ENCODE measurements at places on chromosomes 4 and X. TPM values are rescaled to one million over a fixed set of nuclear protein-coding genes. Genes with fewer than 3 reads are reported as not detected.

The CSTF2 gene
- 26.0 TPM for polyA plus RNA-seq

The CXCL13 gene
- 0.44 TPM for polyA plus RNA-seq

GRCh38 chr4:15270201-15270600, 157.6 kb upstream of the C1QTNF7 start:
- no peak for DNase-seq

The AVPR2 gene
- polyA plus RNA-seq: 1.7 TPM

- DNase-seq: no peak
Measured at GRCh38 chrX:132146456-132146855, 18.6 kb upstream of the FRMD7 start.

The YTHDC1 gene
- 175 TPM for polyA plus RNA-seq

- no peak for DNase-seq
Measured at GRCh38 chr4:16764622-16765021, 133.8 kb downstream of the LDB2 start.

DNA sequence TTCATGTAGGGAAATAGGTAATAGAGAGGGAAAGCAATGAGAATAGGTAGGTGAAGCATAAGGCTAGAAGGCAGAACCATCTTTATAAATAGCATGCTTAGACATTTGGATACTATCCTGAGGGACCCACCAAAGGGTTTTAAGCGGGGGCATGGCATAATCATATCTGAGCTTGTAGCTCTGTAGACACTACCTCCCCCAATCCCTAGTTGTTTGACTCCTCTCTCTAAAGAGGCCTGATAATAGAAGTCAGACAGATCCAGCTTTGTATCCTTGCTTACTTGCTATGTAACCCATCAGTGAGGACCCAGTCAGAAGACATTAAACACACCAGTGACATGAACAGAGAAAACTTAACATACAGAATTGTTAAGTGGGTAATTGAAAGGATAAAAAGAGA, 58.7 kb downstream of the SCFD2 start:
- no peak for DNase-seq

- no peak for DNase-seq
Measured at GRCh38 chr4:48493452-48494100, 3.5 kb downstream of the ZAR1 start.

- no peak for DNase-seq
Measured at GRCh38 chr4:100466501-100466900, 51.3 kb downstream of the EMCN start.

The KIAA0232 gene
- polyA plus RNA-seq: 43.9 TPM

DNA sequence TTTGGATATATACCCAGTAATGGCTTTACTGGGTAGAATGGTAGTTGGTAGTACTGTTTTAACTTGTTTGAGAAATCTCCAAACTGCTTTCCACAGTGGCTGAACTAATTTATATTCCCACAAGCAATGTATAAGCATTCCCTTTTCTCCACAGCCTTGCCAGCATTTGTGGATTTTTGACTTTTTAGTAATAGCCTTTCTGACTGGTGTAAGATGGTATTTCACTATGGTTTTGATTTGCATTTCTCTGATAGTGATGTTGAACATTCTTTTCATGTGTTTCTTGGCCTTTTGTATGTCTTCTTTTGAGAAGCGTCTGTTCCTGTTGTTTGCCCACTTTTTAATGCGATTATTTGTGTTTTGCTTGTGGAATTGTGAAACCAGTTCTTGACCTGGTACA, 290.5 kb downstream of the BMPR1B start:
- no peak for DNase-seq

The LRIT3 gene
- 0.37 TPM for polyA plus RNA-seq

GRCh38 chrX:56231537-56232090, 542 bp upstream of the KLF8 start:
- DNase-seq: no peak

DNA sequence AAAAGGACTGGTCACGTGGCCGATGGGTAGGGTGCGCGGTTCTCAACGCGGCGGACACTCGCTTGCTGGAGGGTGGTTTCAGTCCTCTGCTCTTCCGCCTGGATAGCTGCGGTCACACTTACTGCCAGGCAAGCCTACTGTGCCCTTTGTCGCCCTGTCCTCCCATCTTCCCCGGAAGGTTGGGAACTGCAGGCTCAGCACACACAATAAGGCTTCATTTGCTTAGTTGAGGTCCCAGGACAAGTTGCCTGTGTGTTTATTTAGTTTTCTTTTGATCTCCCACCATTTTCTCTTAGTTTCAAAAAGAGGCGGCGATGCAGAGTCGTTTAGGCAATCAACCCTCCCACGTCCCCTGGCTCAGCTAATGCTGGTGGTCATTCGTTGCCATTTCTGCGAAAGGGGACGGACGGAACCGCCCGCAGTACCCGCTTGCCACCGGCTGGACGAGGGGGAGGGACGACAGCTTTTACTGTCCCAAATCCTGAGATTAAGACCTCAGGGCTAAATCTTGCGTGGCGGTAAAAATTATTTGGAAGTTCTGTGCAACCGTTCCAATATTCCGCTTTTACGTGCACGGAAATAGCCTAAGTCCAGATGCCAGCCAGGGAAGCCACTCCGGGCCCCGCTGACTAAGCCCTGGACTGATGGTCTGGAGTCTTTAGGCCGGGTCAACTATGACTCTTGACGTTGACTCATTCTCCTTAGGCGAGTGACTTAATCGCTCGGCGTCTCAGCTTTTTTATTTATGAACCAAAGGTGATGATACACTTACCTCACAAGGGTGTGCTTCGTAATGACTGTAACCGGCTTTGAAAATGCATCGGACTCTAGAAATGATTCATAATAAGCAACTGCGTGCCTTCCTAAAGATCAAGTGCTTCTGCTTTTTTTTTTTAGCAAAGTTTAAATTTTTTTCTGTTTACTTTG, 671 bp upstream of the EIF4E start:
- DNase-seq: no peak
